Mammary epithelial cell (primary cell): ENCODE measurements at places on chromosomes 6 and 20.

DNA sequence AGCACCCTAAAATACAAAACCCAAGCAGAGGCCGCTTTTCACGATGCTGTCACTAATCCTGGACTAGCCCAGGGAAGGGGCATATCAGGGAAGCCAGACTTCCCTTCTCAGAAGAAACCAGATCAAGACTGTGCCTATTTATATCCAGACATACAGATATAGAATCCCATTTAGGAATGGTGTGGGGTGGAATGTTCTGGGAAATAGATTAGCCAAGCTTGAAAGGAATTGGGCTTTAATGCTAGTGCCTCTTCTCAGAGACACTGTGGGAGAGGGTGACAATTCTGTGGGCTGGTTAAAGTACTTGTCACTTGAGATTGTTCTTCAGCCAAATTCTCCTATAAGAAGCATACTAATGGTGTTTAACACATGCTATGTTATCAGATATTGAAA, 45.5 kb downstream of the SNAP25 start:
- DNase-seq: no peak

GRCh38 chr6:112231164-112231563, 23.2 kb downstream of the LAMA4 start:
- DNase-seq: no peak

- DNase-seq: no peak
These were observed 127.4 kb downstream of the CD24 start for GRCh38 chr6:106847116-106847515.

DNA sequence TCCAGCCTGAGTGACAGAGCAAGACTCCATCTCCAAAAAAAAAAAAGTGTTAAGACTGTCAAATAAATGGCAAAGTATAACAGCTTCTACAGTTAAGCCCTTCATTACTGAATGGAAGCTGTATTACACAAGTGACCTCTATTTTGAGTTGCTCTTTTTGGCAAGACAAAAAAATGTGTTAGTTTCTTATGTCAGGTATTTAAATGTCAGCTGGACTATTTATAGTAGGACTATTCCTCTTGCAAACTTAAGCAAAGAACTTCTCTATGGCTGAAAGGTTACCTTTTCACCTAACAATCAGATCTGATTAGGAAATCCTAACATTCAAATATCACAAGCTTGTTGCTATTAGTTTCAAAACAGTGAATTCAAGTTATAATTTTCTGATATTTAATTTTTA, 12.4 kb downstream of the UBE2V1 start:
- DNase-seq: no peak
